ELF-1 (cell line): ENCODE measurements at places on chromosomes 7 and 10.
A peak's percentile ranks its signal among the peaks of the same experiment; 100 is the strongest.

DNA sequence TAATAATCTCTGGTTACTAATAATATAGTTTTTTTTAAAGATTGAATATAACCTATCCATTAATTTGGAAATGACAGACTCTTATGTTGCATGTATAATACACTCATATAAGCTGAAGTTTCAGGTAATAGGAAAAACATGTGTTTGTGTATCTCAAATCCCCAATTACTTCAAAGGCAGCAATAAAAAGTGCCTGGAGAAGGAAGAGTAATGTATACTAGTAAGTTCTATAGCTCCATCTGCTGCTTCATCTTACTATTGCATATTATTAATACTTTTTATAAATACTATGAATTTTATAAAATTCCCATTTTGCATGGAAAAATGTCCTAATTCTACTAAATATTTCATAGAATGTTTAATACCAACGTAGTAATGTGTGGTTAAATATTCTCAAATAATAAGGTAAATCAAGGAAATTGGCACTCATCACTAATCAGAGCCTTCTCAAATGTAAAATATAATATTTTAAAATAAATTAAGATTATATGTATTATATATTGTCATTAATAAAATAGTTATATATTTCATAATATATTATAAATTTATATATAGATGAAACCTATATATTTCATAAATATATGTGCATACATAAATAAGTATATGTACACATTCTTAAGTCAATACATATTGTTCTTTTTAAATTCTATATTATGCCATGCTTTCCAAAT lies 311.9 kb downstream of the HGF start:
- DNase-seq = no peak

GRCh38 chr7:99305473-99306260 lies 20.0 kb upstream of the ARPC1A start:
- DNase-seq = no peak

DNA sequence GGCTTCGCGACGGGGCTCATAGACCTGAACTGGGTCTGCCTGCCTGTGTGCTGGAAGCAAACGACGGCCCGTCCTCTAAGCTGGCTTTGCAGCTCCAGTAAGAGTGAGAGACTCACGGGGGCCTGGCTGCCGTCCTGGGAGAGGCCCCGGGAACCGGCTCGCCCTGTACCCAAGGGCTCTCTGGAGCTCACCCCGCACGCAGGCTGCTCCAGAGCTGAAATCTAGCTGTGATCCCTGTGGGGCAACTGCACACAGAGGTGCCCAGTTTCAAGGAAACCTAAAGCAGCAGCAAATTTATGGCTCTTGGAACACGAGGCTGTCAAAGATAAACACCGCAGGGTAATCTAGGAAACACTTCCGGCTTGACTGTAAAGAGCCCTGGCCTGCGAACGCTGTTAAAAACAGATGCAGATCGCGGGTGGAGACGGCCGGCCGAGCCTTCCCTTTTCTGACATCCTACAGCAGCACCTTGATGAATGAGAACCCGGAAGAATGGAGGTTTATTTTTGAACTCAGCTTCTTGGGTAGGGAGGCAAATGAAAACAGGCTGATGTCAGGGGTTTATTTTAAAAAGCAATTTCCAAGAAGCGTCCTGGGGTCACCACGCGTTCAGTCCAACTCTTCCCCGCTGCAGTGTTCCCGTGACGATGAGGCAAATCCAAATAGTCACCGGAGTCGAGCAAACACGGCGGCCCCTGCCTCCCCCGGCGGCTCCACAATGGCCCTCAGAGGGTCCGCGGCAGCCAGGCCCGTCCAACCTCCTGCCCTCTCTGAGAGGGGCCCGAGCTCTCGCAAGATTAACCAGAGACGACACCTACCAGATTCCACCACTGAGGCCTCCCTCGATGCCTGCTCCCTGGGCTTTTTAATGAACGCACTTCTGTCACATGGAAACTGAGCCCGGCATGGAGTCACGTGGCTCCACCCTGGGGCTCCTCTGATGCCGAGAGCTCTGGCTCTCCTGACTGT lies 29.6 kb downstream of the AMZ1 start:
- DNase-seq = peak; percentile 36

GRCh38 chr10:75660823-75661222 lies 229.4 kb downstream of the LRMDA start:
- peak; percentile 30 for DNase-seq

DNA sequence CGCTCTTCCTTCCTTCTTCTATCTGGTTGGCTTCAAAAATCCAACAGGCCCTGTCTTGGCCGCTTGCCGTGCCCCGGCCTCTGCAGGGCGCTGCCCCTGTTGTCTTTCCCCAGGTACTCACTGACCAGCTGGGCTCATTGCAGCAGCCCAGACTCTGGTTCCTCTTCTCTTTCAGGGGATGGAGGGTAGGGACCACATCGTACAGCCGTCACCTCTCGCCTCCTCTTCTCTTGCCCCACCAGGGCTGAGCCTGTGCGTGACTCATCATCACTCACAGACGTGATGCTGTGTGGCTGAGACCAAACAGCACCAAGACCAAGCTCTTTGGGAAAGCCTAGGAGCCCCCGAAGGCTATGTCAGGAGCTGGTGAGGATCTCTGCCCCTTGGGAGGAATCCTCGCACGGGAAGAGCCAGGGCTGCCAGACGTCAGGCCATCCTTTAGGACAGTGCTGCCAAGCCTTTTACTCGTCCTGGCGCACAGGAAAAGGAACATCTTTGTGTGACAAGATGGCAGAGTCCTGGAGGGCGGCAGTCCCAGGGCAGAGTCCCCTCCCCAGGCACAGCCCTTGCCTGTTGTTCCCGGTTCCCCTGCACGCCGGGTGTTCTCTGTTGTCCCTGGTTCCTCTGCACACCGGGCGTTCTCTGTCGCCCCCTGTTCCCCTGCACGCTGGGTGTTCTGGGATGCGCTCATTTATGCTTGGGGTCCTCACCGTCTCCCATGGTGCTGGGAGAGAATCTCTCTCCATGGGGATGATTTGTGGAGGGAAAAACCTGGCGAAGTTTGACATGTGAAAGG lies 188.5 kb upstream of the SHH start:
- DNase-seq = no peak

DNA sequence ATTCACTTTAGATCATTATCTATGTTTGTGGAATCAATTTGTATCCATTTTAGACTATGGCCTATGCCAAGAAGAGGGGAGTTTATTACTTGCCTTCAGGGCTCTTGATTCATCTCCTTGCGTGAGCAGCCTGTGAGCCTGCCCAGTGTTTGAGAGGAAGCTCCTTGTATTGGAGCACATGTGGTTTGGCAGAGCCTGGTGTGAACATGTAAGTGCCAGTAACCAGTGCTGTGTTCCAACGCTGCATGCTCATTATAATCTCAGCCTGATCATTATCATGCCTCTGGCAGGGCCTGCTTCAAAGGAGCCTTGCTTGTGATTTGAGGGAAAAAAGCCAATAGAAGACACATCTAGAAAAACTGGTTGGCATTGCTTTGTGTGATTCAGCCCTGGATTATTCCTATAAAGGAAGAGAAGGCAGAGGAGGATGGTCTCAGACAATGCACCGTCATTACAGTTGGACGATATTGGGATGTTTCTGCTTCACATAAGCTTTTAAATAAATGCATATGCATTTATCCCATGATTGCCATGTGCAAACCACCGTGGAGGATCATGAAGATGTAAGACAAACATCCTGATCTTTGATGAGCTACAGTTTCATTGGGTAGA lies 203.4 kb upstream of the AHR start:
- DNase-seq = no peak

DNA sequence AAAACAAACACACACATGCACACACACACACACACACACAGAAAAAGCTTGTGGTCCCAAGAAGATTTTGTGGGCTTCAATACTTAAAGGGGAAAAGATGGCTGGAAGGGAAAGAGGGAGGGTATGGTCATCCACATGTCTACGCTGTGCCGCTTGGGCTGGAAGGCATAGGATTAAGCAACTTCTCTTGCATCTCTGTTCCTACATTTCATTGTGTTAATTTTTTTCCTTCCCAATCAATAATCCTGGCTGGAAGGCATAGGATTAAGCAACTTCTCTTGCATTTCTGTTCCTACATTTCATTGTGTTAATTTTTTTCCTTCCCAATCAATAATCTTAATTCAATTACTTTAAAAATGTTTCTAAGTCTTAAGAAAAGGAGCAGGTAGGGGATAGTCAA lies 30.6 kb downstream of the C10orf120 start:
- DNase-seq = no peak

- no peak for DNase-seq
Measured at GRCh38 chr7:130180571-130181262, 24.5 kb downstream of the TMEM209 start.

GRCh38 chr10:8183241-8183704 lies 128.8 kb downstream of the GATA3 start:
- DNase-seq = no peak

- no peak for DNase-seq
Measured at GRCh38 chr7:77370606-77371005, 45.5 kb downstream of the GSAP start.

DNA sequence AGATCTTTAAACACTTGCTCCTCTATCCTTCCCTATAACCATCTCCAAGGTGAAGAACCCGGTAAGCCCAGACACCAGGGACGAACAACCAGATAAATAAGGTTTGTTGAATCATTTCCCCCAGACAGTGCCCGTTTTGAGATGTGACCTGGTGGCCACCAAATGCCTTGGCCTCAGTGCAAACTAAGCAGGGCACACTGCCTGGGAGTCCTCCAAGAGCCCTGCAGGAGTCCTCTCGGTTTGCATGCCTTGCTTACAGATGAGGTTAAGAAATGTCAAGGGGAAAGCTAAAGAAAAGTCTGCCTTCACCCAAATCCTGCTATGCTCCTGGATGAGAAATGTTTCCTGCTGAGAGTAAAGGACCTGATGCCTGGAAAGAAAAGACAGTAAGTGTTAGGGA lies 31.6 kb downstream of the SLIT1 start:
- no peak for DNase-seq

DNA sequence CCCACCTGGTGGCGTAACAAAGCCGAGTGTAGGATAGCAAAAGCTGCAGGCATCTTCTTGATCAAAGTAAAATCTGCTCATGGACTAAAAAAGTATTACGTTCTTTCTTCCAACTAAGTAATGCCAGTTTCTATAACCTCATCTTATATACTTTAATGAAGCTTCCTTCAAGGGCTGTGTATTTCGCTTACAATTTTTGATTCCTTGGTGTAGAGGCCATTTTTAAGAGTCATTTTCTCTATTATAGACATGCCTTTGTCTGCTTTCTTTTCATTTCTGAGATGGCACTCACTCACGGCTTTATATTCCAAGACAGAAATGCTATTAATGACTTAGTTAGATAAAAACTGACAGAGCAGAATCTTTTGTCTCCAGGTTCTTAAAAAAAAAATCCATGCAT lies 194.0 kb downstream of the HECW1 start:
- no peak for DNase-seq

GRCh38 chr10:113459626-113460280 lies 93.1 kb upstream of the HABP2 start:
- DNase-seq = no peak

GRCh38 chr10:131960631-131961046 lies 21.1 kb downstream of the BNIP3 start:
- DNase-seq = no peak

DNA sequence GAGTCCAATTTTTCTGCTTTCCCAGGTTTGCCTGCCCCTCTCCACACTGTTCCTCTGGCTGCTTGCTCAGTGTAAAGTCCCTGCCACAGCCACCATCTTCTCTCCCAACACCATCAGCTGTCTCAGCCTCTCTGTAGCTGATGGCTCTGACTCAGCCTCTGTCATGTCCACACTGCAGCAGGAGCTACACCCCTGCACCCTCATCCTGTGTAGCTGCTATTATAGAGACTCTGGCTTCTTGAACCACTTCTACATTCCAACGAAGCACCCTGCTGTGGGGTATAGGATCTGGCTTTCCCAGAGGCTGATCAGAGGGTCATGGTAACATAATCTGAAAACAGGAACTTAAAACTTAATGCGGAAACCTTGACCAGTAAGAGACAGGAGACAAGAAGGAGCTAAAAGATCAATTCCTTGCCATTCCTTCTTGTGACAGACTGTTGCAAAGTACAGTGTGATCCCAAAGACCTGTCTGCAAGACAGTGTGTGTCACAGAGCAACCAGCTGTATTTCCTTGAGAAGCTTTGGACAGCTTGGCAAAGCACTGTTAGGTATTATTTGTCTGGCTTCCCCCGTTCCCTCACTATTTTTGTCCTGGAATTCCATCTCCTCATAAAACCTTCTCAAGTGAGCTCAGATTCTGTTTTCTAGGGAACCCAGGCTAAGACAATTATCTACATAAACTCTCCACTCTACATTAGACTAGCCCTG lies 42.3 kb downstream of the NRCAM start:
- DNase-seq = peak; percentile 42

GRCh38 chr7:35828817-35829216 lies 28.0 kb downstream of the SEPTIN7 start:
- no peak for DNase-seq

DNA sequence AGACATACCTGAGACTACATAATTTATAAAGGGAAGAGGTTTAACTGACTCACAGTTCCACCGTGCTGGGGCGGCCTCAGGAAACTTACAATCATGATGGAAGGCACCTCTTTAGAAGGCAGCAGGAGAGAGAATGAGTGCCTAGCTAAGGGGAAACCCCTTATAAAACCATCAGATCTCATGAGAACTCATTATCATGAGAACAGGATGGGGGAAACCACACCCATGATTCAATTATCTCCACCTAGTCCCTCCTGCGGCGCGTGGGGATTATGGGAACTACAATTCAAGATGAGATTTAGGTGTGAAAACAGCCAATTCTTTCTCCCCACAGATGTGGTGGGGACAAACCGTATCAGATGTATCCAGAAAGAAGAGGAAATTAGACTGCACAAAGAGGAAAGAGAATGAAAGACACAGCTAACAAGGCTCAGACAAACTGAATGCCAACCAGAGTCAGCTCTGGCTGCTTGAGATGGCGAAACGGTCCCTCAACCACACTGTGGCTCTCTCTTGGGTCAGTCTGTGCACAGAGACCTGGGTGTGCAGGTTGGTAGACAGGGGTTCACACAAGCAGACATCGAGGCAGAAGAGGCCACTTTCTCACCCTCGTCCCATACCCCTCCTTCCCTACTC lies 375.6 kb downstream of the SFMBT2 start:
- DNase-seq = no peak

GRCh38 chr7:82364671-82365070 lies 78.9 kb downstream of the CACNA2D1 start:
- no peak for DNase-seq

- DNase-seq = no peak
Measured at GRCh38 chr7:150466477-150466876, 16.0 kb downstream of the GIMAP8 start.

- DNase-seq = no peak
Measured at GRCh38 chr10:30050411-30050810, 9.0 kb downstream of the JCAD start.

DNA sequence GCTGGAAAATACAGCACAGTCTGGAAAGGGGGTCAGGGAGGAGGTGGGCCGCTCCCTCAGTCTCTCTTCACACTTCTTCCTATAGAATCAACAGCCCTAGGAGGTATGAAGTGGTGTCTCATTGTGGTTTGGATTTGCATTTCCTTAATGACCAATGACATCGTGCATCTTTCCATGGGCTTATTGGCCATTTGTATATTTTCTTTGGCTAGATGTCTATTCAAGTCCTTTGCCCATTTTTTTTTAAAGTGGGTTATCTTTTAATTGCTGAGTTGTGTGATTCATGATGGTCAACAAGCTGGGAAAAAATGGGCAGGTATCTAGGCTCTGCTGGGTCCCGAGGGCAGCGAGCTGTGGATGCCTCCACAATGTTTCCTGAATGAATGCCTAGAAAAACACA lies 29.1 kb downstream of the TMEM130 start:
- no peak for DNase-seq

- peak; percentile 77 for DNase-seq
Measured at GRCh38 chr7:117212969-117213877, 109.6 kb downstream of the WNT2 start.

- DNase-seq = peak; percentile 30
Measured at GRCh38 chr7:108448584-108449505, 7.4 kb downstream of the NRCAM start.
